Neural progenitor cell (in vitro differentiated cells): ENCODE measurements at places on chromosomes 13 and 19.

DNA sequence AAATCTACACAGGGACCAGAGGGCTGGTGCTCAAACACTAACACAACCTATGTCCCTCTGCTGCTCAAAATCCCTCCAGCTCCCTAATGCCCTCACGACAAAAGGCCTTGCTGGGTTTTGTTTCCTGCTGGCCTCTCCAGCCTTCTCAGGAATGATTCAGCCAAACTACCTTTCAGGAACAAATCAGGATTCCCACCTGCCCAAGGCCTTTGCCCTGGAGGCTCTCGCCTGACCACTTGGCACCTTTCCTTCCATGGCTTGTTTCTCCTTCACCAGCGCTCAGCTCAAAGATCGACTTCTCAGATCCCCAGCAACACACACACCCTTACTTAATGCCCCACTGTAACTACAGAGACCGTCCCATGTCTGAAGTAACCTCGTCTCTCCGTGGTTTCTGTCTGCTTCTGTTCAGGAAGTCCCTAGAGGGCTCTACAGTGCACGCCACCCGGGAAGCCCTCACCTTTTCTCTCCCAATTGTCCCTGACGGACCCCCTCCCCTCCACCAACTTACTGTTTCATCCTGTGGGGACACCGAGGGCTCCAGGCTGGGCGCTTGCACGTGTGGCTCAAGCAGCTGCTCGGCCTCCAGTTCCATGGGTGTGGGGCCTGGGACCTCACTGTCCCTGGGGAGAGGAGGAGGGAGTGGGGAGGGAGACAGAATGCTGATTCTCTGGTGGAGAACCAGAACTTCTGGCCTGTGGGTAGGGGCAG is 3.2 kb upstream of the SIX5 start:
- no peaks in the 10 kb centered on the region for H3K36me3 ChIP-seq
- peak overlapping the region; percentile 29 for H3K27ac ChIP-seq
- H3K27me3 ChIP-seq, result no peaks in the 10 kb centered on the region
- H3K4me1 ChIP-seq, result peaks cover 5% of the 10 kb centered on the region
- no peak overlapping the region for H3K4me3 ChIP-seq
- DNase-seq, result no peak

DNA sequence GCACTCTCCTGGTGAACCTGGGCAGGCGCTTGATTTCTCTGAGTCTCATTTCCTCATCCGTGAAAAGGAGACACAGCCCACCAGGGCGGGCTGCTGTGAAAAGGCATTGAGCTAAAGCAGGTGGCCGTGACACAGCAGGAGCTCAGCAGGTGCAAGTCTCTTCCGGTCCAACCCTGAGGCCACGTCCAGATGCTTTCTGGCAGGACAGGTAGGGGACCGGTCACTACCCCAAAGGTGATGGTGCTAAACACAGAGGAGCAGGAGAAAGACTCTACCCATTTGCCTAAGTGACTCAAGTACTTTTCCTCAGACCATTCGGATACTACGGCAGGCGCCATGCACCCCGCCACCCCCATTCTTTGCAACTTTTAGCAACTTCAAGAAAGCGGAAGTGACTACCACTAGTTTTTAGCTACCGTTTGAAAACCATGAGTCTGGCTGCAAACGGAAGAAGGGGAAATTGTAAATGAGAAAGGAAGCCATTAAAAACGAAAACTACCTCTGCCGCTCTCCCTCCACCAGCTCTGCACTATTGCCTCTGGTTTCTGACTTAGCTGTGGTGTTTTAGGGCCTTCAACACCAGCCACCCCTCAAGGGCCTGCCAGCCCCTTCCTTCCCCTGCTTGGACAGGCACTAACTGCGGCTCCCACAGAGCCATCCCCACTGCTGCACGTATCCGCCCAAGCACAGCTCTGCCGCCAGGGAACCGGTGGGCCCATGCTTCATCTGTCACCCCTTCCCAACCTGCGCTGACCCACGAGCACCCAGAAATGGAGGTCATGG is 4.8 kb downstream of the PPP6R1 start:
- peaks cover 12% of the 10 kb centered on the region for H3K4me1 ChIP-seq
- H3K4me3 ChIP-seq, result no peak overlapping the region
- H3K27me3 ChIP-seq, result no peaks in the 10 kb centered on the region
- no peaks in the 10 kb centered on the region for H3K36me3 ChIP-seq

- DNase-seq, result no peak
- no peak overlapping the region for H3K4me3 ChIP-seq
- no peak overlapping the region for H3K27ac ChIP-seq
- no peaks in the 10 kb centered on the region for H3K36me3 ChIP-seq
- no peaks in the 10 kb centered on the region for H3K27me3 ChIP-seq
Observed at GRCh38 chr13:71474936-71475335, 392.1 kb downstream of the DACH1 start.

DNA sequence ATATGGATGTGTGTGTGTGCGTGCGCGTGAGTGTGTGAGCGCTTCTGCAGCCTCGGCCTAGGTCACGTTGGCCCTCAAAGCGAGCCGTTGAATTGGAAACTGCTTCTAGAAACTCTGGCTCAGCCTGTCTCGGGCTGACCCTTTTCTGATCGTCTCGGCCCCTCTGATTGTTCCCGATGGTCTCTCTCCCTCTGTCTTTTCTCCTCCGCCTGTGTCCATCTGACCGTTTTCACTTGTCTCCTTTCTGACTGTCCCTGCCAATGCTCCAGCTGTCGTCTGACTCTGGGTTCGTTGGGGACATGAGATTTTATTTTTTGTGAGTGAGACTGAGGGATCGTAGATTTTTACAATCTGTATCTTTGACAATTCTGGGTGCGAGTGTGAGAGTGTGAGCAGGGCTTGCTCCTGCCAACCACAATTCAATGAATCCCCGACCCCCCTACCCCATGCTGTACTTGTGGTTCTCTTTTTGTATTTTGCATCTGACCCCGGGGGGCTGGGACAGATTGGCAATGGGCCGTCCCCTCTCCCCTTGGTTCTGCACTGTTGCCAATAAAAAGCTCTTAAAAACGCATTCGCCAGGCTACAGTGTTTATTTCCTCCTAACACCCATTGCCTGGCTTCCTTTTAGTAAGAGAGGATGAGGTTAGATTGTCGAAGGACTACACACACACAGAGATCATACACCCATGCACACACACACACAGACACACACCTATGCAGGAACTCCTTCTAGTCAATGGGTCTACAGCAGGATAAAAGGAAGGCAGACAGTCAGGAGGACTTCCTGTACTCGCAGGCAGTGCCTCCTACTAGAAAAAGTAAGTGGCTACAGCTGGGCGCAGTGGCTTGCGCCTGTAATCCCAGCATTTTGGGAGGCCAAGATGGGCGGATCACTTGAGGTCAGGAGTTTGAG is 7.1 kb downstream of the FOSB start:
- H3K4me1 ChIP-seq, result peaks cover 9% of the 10 kb centered on the region
- H3K36me3 ChIP-seq, result no peaks in the 10 kb centered on the region
- H3K27me3 ChIP-seq, result peaks cover 25% of the 10 kb centered on the region
- no peak overlapping the region for H3K27ac ChIP-seq
- no peak overlapping the region for H3K4me3 ChIP-seq

GRCh38 chr19:15390814-15391213 is 11.2 kb upstream of the AKAP8 start:
- H3K27ac ChIP-seq, result no peak overlapping the region
- no peaks in the 10 kb centered on the region for H3K27me3 ChIP-seq
- H3K4me3 ChIP-seq, result no peak overlapping the region
- no peak for DNase-seq
- no peaks in the 10 kb centered on the region for H3K4me1 ChIP-seq

GRCh38 chr13:22592515-22592914 is 588.3 kb upstream of the SGCG start:
- no peaks in the 10 kb centered on the region for H3K36me3 ChIP-seq
- H3K27ac ChIP-seq, result no peak overlapping the region
- H3K4me1 ChIP-seq, result no peaks in the 10 kb centered on the region
- H3K4me3 ChIP-seq, result no peak overlapping the region
- DNase-seq, result no peak
- H3K27me3 ChIP-seq, result no peaks in the 10 kb centered on the region
